Gastroesophageal sphincter (tissue), 4 donors: ENCODE measurements at places on chromosomes 11 and 22. TPM values are rescaled to one million over a fixed set of nuclear protein-coding genes. Genes with fewer than 3 reads are reported as not detected.
A peak's percentile ranks its signal among the peaks of the same experiment; 100 is the strongest.

DNA sequence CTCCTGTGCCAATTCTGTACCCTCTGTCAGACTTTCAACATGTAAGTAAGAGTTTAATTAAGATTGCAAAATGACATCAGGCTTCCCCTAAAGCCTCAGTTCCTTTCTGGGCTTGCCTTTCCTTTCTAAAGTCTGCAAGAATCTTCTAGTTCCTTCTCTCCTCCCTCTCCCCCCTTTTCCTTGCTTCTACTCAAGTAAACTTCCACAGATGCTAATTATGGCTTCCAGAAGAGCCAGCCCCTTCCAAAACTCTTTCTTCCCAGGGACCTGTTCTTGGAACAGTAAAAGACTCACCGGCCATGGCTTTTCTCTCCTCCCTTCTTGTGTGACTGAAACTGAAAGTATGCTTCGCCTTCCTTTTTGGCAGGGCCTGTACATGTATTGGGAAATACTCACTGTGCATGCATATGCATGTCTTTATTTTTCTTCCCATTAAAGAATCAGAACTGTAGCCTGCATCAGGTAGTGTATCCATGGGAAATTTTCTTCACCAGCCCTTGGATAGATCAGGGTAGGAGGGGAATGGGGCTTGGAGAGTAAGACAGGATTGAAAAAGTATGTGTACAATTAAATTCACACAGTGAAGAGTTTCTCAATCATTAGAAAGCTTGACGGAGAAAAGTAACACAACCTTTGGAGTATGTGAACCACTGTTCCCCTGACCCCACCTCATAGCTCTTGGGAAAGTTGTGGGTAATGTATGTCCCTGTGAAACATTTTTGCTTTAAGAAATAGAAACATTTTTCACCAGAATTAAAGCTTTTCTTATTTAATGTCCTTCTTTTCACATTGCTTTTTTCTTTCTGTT, at the start of gene CASP1:
TSS of gene CASP1 (minus strand) at position 332 of the 808 bp plus-strand sequence. CDS start at position 301, 31 bp downstream.
- ATAC-seq = peak; percentile 88

DNA sequence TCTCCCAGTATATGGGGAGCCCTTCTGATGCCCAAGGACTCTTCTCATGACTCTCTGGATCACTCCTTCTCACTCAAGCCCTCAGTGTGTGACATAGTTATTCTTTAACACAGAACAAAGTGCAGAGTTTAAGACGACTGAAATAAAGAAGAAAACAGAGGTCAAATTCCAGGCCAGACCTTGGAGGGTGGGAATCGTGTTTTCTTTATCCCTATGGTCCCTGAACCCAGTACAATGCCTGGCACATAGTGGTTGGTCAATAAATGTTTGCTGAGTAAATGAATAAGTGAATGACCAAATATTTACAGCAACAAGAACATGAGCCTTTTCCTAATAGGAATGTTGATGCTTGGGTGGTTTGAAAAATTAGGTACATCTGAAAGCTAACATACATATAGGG, 28.8 kb downstream of the VSTM5 start:
- no peak for ATAC-seq

DNA sequence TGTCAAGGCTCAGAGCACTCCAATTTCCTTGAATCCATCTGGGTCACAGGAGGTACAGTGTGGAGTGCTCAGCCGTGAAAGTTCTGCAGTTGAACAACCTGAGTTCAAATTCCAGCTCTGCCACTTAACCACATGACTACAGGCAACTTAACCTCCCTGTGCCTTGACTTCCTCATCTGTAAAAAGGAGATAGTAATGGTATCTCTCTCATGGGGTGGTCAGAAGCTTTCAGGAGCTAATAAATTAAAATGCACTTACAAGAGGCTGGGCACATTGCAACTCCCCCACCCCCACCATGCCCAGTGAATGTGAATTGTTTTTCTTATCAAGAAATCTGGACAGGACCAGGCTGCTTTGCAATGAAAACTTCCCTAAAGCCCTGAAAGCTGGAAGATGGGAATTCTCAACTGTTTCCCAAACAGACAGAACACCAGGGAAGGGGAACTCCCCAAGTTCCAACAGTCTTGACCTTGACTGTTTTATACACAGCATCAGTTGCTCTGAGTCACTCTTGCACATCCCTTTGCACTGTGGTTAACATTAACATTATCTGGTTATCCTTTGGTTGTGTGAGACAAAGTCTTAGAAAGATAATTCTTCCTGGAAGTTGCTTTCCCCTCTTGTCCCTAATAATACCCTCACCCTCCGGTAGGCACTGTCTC, 137.0 kb downstream of the SLC1A2 start:
- peak; percentile 37 for ATAC-seq

DNA sequence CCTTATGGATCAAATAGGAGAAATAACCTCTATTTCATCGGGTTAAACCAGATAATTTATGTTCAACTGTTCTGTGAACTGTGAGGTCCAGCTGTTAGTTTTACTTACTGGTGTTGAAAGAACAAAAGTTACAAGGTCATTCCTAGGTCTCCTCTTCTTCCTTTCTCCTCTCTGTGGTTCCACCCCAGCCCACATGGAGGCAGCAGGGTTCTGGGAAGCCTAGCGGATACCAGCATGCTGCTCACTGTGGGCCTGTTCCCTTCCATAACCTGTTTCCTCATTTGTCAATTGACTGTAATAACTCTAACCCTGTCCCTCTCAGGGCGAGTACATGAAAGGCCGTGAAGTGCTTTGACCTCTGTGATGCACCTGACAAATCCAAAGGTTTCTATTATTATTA, 27.8 kb downstream of the RELT start:
- ATAC-seq = peak; percentile 85

DNA sequence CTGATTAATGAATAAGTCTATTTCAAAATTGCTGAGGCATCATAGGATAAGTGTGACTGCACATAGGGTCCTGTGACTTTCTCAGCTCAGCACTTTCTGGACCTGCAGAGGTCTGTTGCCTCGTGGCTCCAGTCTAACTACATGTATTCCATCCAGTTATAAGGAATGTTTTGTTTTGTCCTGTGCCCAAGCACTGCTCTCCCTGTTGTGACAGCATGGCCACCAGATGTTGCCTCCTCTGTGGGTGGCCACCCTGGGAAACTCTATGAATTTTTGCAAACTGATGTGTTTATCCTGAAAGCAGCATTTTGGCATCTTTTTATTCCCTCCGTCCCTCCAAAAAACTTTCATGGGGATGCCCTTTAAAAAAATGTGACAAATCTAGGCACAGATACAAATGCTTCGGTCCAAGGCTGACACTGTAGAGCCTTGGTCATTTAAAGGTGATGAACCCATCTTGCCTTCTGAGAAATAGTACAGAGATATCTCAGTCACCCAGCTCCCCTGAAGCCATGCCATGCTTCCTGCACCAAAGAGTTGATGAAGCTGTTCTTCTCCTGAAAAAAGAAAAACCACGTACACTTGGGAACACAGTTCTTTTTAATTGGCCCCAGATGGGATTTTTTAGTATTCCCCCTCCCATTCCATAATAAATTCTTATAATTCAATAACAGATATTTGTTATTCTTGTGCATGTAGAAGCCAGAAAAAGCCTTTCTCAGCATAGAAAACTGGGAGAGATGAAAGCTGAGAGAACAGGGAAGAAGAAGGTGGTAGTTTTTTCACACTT, 72.6 kb downstream of the CCDC34 start:
- no peak for ATAC-seq

GRCh38 chr22:49209452-49210195, 618.0 kb downstream of the BRD1 start:
- ATAC-seq = no peak

DNA sequence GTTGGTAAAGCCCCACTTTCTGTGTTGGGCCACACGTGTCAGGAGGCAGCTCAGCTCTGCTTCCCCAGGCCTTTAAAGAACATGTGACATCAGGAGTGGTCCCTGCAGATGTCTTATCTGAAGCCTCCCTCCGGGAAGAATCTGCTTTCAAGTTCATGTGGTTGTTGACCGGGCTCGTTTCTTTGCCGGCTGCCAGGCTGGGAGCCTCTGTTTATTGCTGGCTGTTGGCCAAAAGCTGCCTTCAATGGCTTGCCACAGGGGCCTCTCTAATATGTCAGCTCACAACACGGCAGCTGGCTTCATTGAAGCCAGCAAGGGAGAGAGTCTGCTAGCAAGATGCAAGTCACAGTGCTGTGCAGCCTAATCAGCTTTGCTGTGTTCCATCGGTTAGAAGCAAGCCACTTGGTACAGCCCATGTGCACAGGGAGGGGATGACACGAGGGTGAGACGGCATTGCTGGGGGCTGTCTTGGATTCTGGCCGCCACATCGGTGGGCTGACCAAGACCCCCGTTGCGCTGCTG, 14.6 kb downstream of the MRGPRF start:
- no peak for ATAC-seq

GRCh38 chr22:22952531-22953280, 65.1 kb downstream of the IGLL5 start:
- no peak for ATAC-seq

DNA sequence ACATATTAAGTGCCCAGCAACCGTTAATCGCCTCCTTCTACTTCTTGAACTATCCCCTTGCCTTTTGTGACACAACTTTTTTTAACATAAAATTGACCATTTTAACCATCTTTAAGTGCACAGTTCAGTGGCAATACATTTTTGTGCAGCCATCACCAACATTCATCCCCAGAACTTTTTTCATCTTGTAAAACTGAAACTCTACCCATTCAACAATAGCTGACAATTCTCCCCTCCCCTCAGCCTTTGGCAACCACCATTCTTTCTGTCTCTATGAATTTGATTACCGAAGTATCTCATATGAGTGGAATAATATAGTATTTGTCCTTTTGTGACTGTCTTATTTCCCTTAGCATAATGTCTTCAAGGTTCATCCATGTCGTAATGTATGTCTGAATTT, 66.0 kb downstream of the MICAL2 start:
- no peak for ATAC-seq

The CUL5 gene
- total RNA-seq = 33.0 TPM

The NLRP10 gene
- total RNA-seq = not detected
